ENCODE measurements at places on chromosomes 3 and 15.
A peak's percentile ranks its signal among the peaks of the same experiment; 100 is the strongest.

DNA sequence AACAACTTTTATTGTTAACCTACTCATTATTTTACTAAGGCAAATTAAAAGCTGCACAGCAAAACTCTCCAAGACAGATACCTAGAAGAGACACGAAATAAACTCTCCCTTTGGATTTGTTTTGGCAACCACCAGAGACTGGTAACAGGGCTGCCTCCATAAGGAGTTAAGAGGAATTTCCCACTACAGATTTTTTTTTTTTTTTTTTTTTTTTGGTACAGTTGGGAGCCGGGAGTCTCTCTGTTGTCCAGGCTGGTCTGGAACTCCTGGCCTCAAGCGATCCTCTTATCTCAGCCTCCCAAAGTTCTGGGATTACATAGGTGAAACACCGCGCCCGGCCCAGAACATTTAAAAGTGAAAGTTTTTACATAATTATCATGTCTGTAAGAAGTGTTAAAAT, 73.6 kb upstream of the VGLL4 start:
- no peak for DNase-seq

DNA sequence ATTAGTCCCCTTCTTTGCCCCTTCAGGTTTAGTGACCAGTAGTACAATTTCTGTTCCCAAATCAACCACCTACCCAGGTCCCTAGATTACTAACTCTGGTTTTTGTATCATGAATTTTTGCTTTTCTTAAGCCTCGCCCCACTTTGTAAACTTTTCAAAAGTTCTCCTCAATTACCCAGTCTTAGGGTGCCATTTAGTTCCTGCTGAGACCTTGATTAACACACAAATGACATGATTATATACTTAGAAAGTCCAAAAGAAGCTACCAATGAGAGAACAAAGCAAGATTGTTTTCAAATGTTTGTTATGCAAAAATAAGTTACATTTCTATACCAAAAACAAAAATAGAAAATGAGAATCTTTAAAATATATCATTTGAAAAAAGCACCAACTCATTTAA, 594.4 kb downstream of the SQOR start:
- no peak for DNase-seq

DNA sequence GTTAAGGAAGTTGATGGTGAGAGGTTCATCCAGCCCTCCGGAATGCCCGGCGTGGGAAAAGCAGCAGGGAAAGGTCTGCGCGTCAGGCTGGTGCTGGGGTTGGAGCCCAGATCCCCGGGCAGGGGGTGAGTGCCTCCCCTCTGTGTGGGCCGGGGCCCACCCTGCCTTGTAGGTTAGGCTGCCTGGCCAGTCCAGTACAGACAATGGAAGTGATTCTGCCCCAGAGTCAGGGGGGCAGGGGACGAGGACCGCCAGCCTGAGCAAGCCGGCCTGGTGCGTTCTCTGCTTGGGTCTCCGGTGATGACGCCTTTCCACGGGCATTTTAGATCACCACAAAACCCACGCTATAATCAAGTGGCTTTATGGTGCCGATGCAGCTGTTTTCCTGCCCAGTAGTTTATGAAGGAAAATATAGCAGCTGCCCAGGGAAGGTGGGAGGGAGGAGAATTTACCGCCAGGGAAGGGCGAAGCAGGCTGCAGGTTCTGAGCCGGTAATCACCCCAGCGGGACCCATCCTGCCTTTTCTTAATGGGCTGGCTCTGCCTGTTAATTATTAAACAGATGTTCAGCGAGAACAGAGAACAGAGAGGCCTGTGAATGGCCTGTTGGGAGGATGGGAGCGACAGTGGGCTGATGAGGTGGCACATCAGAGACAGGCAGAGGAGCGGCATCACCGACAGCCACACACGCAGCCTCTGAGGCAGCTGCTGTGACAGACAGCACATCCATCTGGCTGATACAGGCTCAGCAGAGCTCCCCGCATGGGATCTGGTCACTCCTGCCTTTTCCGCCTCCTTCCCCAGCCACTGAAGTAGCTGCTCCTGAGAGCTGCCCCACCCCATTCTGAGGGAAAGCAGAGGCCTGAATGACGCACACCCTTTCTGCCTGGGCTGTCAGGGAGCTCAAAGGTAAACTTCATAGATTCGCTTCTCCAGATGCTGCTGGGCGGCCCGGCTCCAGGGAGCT, 35.2 kb downstream of the BDH1 start:
- DNase-seq = no peak

DNA sequence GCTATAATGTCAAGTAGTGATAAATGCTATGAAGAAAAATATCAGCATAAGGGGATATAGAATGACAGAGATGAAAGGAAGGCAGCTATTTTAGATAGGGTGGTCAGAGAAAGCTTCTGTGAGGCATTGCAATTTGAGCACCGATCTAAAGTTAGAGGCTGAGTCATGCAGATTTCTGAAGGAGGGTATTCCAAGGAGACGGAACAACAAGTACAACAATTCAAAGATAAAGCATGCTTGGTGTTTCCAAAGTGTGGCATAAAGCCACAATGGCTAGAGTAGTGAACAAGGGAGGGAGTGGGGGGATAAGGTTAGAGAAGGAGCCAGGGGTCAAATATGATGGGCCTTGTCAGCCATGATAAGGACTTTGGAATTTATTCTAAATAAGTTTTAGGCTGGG, 71.9 kb downstream of the PFN2 start:
- no peak for DNase-seq

GRCh38 chr3:7504886-7505775, 644.2 kb downstream of the GRM7 start:
- no peak for DNase-seq

DNA sequence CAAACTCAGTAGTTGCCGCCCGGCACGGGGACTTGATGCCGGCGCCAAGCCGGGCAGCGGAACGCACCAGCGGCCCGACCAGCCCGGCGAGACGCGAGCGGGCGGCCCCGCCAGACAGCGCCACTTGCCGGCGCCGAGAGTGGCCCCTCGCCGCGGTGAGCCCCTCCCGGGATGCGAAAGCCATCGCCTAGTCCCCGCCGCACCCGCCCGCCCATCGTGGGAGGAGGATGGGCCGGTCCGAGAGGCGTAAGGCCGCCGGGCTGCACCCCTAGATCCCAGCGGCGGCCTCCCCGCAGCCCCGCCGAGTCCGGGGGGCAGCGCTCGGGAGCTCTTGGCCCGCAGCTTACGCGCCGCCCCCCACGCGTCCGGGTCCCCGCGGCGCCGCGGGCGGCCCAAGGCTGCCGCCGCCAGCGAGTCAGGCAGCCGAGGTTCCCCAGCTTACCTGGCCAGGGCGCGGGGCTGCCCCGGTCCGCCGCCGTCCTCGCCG, 609 bp downstream of the GOLGA8A start:
- DNase-seq = no peak

- no peak for DNase-seq
Observed at GRCh38 chr3:55467099-55467498, 20.0 kb downstream of the WNT5A start.

DNA sequence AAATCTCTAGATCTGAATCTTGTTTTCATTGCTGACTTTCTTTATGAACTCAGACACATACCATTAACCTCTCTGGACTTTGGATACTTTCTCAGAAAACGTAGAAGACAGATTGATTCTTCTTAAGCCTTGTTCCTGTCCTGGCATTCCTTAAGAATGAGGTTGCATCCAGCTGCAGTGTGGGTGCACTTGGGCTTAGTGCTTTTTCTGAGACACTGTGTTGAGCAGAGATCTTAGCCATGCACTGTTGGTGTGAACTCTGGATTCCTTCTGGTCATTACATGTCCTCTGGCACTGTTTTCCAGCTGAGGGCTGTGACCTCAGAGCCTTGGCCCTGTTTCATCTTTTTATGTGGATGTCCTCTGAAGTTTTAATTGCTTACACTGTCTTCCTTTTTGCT, 428.3 kb downstream of the CNTN4 start:
- DNase-seq = no peak

GRCh38 chr3:124261306-124261705, 269.4 kb upstream of the ROPN1 start:
- no peak for DNase-seq

DNA sequence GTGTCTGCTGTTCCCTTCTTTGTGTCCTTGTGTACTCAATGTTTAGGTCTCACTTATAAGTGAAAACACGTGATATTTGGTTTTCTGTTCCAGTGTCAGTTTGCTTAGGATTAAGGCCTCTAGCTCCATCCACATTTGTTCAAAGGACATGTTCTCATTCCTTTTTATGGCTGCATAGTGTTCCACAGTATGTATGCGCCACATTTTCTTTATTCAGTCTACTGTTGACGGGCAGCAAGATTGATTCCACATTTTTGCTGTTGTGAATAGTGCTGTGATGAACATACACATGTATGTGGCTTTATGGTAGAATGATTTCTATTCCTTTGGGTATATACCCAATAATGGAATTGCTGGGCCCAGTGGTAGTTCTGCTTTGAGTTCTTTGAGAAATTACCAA, 122.7 kb upstream of the THBS1 start:
- DNase-seq = no peak

DNA sequence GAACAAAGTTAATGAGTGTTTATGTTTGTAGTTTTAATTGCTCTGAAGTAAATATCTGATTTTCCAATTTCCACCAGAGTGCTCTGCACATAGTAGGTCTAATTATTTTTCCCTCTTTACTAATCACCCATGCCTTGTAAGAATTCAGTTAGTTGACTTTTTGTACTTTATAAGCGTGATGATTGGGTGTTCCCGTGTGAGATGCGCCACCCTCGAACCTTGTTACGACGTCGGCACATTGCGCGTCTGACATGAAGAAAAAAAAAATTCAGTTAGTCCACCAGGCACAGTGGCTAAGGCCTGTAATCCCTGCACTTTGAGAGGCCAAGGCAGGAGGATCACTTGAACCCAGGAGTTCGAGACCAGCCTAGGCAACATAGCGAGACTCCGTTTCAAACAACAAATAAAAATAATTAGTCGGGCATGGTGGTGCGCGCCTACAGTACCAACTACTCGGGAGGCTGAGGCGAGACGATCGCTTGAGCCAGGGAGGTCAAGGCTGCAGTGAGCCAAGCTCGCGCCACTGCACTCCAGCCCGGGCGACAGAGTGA, 507 bp upstream of the VHL start:
- no peak for DNase-seq

DNA sequence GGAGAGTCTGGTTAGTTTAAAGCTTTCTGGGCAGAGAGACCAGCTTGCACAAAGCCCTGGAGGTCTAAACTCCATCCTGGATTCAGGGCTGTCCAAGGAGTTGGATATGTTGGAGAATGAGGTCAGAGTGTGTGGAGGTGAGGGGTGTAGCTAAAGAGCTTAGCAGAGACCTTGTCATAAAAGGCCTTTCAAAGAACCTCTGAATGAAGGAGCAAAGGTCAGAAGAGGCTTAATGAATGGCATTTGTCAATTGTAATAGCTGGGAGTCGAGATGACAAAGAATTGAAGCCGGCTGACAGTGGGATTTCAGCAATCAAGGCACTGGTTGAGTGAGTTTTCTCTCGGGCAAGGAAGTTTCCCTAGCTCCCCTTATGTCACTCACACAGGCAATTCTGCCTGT, 202.6 kb downstream of the PDCD6IP start:
- DNase-seq = no peak

DNA sequence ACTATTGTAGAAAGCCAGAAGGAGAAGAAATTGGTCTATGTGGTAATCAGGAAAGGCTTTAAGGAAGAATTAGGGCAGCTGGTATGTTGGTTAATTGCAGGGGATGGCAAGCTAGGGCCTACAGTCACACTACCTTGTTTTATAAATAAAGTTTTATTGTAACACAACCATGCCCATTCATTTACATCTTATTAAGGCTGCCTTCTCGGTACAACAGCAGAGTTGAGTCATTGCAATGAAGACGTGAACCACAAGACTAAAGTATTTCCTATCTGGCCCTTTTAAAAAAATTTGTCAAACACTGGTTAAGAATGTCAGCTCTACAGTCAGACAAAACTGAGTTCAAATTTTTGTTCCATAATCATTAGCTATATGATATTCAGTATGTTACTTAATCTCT, 8.3 kb downstream of the SERPINI1 start:
- DNase-seq = no peak

- peak; percentile 88 for DNase-seq
Observed at GRCh38 chr3:197028728-197029510, 698 bp downstream of the MELTF start.

All from 8988T (cell line).